Cerebellar nuclear complex (tissue), 1 donor: ENCODE measurements at places on chromosomes 7 and 10.

DNA sequence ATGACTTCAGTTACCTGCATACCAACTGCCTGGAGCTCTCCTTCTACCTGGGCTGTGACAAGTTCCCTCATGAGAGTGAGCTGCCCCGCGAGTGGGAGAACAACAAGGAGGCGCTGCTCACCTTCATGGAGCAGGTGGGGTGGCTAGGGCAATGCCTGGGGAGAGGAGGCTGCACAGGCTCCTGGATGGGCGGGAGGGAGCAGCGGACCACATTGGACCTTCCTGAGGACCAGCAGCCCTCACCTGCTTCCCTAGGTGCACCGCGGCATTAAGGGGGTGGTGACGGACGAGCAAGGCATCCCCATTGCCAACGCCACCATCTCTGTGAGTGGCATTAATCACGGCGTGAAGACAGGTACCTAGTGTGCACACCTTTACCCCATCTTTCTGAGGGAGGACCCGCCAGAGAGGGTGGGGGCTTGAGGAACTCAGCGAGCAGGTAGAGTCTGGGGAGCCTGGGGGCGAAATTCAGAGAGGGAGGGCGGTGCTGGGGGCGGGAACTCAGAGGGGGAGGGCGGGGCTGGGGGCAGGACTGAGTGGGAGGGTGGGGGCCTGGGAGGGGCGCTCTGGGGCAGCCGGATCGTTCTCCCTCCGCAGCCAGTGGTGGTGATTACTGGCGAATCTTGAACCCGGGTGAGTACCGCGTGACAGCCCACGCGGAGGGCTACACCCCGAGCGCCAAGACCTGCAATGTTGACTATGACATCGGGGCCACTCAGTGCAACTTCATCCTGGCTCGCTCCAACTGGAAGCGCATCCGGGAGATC is 9.0 kb downstream of the AEBP1 start:
- no peak for DNase-seq

- DNase-seq: no peak
Measured at GRCh38 chr10:96370584-96371157, 11.9 kb upstream of the OPALIN start.

- no peak for DNase-seq
Measured at GRCh38 chr10:80523773-80524172, 13.9 kb upstream of the SH2D4B start.

DNA sequence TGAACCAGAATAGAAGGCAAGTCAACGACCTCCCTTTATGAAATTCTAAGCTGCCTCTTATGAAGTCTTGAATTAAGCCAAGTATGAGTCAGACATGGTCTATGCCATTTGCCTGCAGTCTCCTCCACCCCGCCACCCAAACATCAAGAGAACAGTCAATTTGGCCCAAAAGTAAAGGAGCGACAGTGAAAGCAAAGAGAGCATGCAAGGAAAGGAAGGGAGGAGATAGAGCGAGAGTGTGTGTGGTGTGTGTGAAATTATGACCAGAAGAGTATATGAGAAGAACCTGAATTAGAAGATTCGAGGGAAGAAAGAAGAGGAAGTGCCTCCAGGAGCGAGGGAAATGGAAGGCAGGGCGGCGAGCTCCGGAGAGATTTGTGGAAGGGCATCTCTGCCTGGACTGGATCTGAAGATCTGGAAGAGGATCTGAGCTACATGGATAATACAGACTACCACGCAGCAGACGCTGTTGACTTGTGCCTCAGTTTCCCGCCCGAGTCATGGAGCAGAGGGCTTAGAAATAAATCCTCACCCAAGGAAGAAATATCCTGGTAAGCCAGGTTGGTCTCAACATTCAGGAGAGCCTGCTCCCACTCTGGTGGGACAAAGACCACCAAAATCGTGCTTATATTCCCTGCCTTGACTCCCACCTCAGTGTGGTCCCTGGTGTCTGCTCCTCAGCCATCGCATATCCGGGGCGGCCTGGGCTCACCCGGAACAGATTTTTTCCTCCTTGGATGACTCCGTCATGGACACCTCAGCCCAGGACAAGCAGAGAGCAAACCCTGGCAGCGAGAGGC is 459 bp downstream of the ZDHHC6 start:
- DNase-seq: no peak

- no peak for DNase-seq
Measured at GRCh38 chr7:79272938-79273337, 180.5 kb downstream of the MAGI2 start.

GRCh38 chr7:106056513-106057203 is 55.5 kb downstream of the SYPL1 start:
- no peak for DNase-seq

DNA sequence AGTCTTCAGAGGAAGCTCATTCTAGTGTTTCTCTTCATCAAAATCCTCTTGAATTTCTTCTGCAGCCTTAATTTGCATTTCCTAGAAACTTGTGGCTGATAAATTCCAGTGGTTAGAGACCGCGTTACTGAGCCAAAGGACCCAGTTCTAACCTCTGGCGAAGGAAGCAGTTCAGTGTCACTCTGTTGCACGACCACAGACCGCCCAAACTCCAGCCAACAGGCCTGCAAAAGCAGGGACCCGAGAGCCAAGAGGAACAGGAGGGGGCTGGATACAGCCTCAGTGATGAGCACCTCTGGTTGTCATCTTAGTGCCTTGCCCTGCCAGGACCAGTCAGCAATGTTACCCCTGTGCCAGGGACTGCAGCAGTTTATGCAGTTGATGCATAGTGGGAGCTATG is 70.0 kb downstream of the AFAP1L2 start:
- no peak for DNase-seq

DNA sequence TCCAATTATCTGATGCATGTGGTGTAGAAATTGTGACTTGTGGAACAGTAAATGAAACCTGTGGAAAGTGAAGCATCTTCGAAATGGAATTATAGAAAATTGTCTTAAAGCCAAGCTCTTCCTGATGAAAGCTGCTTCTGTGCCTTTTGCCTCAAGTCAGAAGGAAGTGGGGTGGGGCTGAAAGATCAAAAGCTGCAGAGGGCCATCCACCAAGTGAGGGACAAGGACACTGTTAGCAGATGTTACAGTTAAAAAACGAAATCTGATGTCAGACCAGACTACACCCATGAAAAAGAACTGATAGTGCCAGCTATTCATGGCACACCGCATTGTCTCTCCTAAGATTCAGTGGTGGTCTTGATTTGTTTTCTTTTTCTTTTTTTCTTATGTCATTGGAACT is 23.8 kb upstream of the WASL start:
- DNase-seq: no peak

- no peak for DNase-seq
Measured at GRCh38 chr10:266974-267425, 131.7 kb downstream of the ZMYND11 start.

DNA sequence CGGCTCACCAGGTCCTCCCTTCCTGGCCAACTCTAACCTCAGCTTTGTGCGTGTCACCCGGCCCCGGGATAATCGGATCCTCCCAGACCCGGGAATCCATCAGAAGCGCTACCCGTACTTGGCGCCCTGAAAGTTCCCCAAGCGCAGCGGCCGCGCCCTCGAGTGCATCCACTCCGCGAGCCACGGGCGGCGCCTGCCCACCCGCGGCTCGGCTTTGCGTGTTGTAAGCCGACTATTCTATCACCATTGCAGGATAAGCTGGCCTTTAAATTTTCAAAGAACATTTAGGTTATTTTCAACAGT is 35.7 kb upstream of the EBLN1 start:
- DNase-seq: no peak

DNA sequence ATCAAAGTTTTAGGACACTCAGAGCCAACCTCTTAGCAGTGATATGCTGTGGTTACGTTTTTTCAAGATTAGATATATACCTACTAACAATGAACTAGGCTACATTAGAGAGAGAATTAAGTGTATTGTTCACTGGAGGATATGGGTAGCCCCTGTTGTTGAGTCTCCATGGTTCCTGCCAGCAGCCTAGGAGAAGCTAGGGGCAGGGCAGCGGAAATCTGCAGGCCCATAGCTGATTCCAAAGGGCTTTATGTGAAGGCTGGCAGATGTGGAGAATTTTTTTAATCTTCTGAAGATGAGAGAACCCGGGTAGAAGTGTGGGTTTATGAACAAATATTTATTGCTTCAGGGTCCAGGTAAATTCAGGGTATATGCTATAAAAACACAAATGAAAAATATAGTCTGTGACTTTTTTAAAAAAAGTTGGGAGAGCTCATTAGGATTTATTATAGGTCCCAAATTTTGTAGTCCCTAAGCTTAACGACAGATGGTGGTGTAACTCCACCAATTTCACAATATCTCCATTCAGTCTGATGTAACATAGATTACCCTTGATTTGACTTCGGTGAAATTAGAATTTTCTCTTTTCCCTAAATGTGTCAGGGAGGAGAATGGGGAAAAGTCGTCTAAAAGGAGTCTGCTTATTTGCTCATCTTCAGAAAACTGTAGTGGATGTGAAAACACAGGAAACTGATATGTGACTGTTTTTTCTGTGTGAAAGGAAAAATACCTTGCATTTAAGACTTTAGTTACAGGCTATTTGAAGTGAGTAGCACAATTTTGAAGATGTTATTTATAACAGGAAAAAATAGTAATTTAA is 163.0 kb upstream of the PPP1R3A start:
- no peak for DNase-seq

GRCh38 chr10:3807211-3807927 is 22.4 kb upstream of the KLF6 start:
- DNase-seq: no peak

- DNase-seq: no peak
Measured at GRCh38 chr10:21002091-21002878, 105.2 kb upstream of the NEBL start.

- no peak for DNase-seq
Measured at GRCh38 chr7:134371536-134371935, 54.8 kb upstream of the SLC35B4 start.

DNA sequence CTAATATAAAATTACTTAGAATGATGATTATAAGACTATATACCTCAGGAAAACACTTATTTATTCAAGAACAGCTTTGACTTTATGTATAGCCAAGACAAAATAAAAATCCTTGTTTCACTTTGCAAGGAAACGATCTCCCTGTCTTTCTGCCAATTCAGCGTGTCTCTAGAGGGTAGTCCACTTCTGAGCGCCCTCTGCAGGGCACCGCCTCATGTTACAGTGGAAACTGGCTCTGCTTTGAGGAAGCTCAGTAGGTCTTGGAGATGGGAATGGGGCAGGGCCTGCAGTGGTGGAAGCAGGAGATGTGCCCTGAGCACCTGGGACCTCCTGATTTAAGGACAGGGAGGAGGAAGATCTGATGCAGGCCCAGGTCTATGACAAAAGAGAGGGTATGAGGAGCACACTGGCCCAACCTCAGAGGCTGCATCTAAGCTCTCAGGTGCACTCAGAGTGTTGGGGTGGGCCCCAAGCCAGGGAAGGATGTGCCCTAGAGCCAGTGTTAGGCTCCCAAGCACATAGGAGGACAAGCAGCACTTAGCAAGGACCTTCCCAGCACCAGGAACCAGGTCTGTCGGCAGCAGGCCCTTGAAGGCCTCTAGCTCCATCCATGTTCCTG is 481.0 kb downstream of the TNS3 start:
- no peak for DNase-seq

- DNase-seq: no peak
Measured at GRCh38 chr7:133234961-133235875, 17.7 kb upstream of the EXOC4 start.

DNA sequence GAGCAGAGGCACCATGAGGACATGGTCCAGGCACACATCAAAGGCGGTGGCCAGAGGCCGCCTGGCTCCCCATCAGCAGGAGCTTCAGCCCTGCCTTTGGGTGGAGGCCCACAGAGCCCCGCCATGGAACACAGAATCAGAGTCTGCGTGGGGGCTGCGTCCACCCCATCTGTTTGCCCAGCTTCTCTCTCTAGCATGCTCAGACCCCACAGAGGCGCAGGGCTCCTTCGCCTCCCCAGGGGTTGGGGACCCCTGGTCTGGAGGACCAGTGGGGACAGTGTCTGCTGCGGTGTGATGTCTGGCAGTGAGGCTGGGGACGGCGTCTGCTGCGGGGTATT is 321.9 kb downstream of the PTPRN2 start:
- DNase-seq: no peak

DNA sequence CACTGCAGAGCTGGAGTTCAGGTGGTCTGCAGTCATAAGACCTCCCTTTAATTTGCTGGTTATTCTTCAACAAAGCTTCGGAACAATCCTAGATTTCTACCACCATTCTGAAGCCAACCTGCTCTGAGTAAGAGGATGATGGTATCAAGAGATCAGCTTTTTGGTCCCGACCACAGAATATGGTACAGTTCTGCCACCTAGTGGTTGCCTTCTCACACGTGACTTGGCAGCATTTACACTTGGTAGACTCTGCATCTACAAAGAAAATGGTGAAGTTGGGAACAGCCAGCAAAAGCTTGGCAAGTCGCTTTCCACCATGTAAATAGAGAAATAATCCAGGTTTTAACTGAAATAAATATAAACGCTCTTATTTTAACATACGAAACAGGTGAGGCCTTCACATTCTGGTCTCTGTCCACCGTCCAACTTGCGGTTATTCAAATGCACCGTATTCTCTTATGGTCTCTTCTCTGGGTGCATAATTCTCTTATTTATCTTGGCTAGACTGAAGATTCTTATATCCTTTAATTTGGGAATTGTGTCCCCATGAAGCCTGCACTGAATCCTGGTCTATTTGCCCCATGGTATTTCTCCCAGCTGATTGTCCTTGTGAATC is 173.9 kb upstream of the GRM3 start:
- no peak for DNase-seq

DNA sequence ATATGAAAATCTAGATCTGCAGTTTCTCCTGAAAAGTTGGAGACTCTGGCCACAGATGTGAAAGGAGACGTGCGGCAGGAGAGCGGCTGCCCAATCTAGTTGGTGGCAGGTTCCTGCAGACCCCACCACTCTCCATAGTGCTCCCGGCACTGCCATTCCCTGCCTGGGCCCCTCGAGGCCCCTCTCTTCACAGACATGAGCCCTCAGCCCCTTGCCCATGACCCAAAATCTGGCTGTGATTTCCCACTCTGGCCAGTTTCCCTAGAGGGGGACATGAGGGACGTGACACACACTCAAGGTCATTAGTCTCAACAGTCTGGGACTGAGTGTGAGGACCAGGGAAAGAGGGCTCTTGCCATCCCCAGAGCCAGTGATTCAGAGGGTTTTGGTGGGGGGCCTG is 138.7 kb downstream of the PTPN20 start:
- DNase-seq: no peak

DNA sequence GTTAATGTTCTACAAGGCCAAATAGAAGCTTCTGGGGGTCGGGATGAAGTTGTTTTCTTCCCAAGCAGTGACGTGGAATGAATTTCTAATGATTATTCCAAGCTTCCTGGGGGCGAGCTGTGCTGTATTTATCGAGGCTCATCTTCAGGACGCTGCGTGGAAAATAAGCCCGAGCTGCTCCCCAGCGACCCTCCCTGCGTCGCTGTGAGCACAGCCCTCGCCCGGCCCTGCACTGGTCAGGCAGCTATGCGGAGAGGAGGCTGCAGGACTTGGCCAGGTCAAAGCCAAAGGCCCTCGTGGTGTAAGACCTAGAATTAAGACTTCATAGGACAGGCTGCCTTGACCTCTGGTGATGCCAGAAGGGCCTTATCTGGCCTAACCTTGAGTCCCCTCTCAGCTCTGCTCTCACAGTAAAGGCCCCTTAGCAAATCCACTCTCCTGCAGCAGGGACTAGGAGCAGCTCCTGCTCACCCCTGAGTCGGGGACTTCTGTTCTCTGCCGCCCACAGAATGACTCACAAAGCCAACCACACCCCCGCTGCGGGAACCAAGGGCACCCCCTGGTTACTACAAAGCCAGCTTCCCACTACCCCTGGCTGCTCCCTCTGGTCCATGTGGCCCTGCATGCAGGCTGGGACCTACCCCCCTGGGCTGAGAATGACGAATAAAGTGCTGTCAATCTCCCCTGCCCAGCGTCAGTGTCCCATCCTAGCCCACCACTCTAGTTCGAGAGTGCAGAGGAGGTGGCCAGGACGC is 501.6 kb downstream of the TCERG1L start:
- DNase-seq: no peak

- no peak for DNase-seq
Measured at GRCh38 chr7:121484089-121484763, 88.1 kb upstream of the FAM3C start.
